ENCODE measurements at places on chromosomes 1 and 21.

- DNase-seq: peak; percentile 10
These were observed 12.4 kb downstream of the NEXN start for GRCh38 chr1:77900687-77901293.

DNA sequence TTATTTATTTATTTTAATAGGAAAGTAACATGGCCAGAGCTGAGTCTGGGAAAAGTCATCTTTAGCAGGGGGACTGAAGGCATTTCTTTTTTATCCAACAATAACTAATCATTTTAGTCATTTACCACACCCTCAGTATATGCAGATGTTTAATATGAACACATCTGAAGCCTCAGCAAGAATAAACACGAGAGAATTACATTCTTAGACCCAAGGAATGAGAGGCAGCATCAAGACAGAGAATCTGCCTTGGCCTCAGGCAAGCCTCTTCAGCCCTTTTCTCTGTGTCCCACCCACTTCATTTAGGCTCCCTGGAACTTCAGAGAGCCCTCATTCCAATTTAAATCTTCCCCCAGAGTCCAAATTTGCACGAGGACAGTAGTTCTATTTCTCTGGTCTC is 17.0 kb upstream of the IGSF3 start:
- DNase-seq: no peak

GRCh38 chr1:221100611-221101010 is 221.4 kb downstream of the HLX start:
- DNase-seq: no peak

DNA sequence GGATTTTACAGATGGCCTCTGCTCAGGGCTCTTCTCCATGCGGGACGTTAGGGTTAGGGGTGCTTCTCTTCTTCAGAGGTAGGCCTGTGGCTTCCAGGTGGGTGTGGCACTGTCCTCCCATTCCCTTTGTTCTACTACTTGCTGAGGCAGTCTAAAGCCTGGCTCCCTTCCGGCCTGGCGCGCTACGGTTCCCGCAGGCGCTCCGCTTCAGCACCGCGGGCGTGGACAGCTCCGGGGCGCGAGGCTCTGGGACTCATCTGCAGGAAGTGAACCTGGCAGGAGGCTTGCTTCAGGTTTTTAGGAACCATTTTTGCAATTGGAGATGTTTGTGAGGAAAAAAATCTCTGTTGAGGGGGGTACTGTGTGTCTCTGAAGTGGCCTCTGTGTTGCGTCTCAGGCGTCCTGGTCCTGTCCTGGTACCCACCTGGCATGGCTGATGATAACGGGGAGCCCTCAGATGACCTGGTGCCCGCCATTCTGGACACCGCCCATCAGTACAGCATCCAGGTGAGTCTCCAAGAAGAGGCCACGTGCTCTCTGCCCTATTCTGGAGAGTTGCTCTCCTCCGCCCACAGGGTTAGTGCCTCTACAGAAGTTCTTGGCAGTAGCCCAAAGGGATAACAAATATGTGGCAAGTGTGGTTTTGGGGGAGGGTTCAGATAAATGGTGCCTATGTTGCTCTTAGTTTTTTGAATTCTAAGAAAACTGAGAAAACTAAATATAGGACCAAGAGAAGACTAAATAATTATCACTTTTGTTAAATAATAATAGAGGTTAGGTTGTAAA is 1.9 kb downstream of the MANEAL start:
- peak; percentile 27 for DNase-seq

DNA sequence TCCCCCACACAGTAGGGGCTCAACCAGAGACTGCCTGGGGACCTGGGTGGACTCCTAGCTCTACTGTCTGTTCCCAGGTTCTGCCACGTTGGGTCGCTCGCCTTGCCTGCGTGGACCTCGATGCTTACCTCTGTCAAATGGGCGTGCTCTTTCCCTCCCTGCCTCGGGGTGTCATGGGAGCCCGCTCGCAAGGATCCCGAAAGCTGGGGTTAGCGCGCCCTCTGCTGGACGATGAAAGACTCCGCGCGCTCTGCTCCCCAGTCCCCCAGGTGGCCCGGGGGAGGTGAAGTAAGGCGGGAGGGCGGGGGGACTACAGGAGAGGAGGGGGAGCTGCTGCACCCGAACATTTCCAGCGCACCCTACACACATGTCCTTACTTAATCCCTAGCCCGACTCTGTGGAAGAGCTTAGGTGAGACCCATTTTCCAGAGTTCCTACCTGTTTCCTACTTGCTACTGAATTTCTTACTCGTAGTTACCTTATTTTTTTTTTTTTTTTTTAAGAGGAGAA is 2.3 kb upstream of the BSND start:
- DNase-seq: peak; percentile 51

DNA sequence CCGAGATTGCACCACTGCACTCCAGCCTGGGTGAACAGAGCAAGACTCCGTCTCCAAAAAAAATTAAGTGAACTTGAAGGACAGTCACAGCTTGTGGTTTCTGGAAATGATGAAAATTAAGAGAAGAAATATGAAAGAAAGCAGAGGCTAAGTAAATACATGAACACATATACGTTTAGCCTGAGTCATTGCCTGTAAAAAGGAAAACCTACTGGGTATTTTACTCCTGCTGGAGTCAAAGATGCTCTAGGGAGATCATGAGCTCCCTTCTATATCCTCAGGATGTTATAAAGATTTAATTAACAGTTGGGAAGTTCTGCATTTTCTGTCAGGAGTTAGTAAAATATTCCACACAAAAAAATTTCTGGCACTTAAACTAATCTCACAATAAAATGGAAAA is 43.5 kb upstream of the TTC39A start:
- DNase-seq: no peak

GRCh38 chr1:173823781-173824314 is 625 bp upstream of the DARS2 start:
- no peak for DNase-seq

- DNase-seq: peak; percentile 75
These were observed 49.7 kb downstream of the MDM4 start for GRCh38 chr1:204565617-204566582.

DNA sequence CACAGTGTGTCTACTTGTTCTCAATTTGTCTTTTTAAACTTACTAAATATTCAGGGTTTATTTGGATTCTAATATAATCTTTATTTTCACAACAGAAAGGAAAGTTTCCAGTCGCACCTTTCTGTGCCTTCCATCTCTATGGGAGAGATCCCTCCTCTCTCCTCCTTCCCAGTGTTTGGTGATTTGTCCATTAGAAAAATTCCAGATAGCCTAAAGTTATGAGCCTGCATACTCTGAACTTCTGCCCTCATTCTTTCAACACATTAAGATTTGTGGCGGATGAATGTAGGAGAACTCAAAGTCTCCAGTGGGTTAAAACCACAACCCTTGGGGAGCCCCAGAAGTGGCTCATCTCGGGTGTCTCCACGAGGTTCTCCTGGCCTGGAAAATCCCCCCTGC is 3.6 kb downstream of the NHLH2 start:
- DNase-seq: no peak

DNA sequence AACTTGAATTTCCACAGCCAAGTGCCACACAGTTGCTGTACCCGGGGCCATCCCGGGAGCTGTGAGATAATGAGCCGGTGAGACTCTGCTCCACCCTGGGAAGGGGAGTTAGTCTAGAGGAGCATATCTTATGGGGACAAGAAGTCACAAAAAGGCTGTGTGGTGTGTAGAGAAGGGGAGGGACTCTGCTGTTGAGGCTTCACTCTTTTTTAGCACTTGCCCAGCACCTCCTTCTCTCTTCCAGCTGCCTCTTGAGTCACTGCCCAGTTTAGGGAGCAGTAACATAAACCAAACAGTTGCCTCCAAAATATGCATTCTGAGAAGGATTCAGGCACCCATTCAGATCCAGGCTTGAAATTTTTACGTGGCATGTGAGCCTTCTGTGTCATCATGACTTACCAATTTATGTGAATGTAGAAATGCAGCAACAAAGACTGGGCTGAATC is 744 bp upstream of the WDR26 start:
- no peak for DNase-seq

GRCh38 chr1:111535256-111536191 is 32.1 kb upstream of the ADORA3 start:
- no peak for DNase-seq

DNA sequence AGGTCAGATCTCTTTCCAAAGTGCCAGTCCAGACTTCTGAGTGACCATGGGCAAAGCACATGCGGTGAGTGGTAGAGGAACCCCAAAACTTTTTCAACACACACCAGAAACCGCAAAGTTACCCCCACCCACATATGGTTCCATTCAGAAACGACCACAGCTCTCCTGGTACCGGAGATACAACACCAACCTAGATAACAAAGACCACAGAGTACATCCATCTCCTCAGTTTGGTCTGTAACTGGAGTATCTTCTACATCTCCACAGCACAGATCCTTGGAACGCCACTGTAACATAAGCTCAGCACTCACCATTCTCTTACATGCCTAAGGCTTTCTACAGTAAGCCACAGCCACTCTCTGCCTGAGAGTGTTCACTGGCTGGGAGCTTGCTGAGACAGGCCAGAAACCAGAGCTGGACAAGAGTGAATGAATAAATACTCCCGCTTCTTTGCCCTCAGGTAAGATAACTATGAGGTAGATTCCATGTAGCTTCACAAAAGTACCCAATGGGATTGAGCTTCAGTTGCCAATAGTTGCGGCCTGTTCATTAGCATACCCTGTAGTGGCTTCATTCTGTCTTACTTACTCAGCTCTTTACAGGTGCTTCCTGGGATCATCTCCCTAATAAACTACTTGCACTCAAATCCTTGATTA is 81.8 kb downstream of the SMYD3 start:
- DNase-seq: no peak

GRCh38 chr1:27992276-27992675 is 32.5 kb downstream of the XKR8 start:
- peak; percentile 17 for DNase-seq

DNA sequence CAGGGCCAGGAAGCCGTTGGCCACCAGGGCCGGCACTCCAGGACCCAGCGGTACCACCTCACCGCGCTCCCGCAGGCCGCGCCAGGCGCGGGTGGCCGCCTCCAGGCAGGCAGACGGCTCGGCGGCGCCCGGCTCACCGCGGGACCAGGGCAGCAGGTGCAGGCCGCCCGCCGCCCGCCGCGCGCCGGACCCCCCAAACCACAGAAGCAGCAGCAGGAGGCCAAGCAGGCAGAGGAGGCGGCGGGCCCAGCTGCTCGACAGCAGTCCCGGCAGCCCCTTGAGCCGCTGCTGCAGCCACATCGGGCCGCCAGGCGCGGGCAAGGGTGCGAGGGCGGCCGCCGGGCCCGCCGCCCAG is 312 bp downstream of the KIAA2013 start:
- DNase-seq: no peak

DNA sequence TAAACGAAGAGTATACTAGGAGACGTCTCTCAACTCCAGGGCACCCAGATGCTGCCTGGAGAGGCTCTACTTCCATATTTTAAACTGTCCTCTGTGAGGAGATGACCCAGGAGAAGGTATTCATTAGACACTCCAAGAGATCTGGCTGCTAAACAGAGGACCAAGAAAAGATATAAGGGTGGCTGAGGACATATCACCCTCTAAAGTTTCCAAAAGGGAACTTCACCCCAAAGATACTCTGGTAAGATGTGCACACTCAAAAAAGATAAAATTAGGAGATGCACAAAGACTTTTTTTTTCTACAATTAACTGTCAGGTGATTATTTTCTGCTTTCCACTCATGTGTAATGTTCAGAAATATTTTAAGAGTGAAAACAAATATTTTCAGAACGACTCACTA is 1.4 kb downstream of the ZNF670 start:
- DNase-seq: no peak

DNA sequence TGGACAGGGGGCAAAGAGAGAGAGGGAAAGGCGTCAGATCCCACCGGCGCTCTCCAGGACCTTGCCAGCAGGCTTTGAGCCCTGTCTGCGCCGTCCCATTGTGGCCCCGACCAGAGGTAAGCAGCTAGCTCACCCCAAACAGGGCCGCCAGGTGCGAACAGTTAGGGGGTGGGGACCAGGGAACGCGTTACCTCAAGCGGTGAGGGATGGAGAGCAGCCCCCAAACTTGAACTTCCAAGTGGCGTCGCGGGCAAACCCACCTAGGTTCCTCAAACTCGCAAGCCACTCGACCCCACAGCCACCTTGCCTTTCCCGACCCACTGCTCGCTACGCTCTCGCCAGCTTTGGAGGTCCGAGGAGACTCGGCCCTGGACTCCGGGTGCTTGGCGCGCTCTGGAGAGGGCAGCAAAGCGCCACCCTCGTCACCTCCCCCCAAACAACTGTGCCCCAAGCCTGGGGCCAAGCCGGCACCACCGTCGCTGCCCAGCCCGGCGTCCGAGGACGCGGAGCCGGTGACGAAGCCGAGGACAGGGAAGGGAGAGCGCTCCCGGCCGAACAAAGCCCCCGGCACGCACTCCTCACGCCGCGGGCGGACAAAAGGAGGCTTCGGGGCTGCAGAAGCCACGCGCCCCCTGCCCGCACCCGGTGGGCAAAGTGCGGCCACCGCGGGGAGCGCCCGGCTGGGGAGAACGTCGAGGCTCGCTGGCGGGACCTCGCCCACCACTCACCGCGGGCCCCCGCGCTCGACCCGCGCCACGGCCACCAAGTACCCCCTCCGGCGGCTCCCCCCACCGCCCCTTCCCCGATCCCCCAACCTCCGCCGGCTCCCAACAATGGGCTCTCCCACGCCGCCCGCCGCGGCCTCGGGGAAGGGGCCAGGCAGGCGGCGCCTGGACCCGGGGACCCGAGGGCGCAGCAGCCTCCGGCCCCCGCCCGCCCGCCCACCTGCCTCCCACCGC is 976 bp downstream of the SSBP3 start:
- DNase-seq: peak; percentile 12

DNA sequence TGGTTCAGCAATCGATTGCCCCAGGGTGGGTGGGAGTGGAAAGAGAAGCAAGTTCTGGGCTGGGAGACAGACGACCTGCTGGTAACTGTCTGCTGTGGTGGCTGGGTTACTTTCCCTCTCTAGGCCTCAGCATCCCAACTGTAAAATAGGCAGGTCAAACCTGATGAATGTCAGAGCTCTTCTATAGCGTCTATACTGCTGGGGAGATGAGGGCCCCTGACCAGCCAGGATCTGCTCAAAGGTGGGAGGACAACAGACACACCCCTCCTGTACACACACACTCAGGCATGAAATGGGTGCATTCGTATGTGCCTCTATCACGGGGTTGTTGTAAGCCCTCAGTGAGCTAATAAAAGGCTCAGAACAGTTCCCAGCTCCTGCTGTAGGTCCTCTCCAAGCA is 12.7 kb upstream of the EPHB2 start:
- DNase-seq: no peak

- DNase-seq: peak; percentile 58
These were observed 759 bp downstream of the AHCTF1 start for GRCh38 chr1:246930830-246931548.

DNA sequence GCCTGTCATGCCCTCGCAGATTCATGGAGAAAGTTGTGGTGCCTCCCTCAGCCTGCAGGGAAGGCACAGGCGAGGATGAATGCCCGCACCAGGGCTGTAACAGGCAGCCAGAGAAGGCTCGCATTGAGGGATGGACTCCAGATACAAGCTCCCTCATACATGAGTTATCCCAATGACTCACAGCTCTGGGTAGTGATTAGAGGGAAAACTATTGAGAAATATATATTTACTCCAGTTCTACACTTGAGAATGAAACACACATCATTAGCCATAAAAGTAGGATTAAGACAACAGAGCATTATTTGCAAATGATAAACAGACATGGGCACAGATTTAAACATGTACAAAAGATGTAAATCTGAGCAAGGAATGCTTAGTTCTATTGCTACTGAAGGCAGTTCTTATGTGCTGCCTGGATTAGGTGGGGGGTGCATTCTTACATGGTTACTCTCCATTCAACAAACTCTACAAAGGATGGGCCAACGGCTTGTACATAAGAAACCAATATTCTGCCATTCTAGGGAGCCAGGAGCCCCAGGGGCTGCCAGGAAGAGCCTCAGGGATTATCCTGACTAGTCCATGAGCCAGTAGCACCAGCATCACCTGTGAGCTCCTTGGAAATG is 97.9 kb downstream of the CSMD2 start:
- DNase-seq: no peak

Data from stimulated activated naive CD4-positive, alpha-beta T cell (primary cell).